ENCODE measurements at places on chromosomes 7 and 10. TPM values are rescaled to one million over a fixed set of nuclear protein-coding genes. Genes with fewer than 3 reads are reported as not detected.

DNA sequence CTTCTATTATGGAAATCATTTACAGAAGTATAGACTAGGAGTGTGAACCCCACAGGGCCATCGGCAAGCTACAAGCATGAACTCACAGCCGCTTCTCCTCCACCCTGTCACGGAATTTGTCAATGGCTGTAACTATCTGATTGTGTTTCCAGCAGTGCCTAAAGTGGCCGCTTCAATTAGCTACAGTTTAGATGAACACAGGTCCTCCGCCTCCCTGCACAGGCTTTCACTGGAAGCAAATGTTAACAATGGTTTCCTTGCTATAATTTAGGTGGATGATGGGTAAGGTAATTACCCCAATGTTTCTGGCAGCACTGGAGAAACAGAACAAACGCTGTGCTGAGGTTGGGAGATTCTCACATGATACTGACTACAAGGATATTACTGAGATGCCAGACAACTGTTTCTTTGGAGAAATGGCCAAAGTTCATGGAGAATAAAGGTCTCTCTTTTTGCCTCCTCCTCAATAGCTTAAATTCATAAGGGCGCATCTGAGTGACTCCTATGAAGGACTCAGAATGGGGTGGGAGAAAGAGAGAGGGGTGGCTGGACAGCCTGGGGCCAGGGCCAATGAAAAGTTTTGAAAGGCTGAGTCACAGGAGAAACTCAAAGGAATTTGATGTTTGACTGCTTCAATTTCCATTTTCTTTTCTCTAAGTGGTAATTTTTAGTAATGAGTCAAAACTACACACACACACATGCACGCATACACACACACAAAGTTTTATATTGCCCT is 78.9 kb downstream of the SVIL start:
- DNase-seq = no peak

- no peak for DNase-seq
Measured at GRCh38 chr7:128057909-128058308, 26.7 kb upstream of the LRRC4 start.

The TNRC18 gene
- 10.2 TPM for total RNA-seq

- no peak for DNase-seq
Measured at GRCh38 chr10:48364659-48365405, 58.4 kb downstream of the MAPK8 start.

The NPFFR1 gene
- not detected for total RNA-seq

DNA sequence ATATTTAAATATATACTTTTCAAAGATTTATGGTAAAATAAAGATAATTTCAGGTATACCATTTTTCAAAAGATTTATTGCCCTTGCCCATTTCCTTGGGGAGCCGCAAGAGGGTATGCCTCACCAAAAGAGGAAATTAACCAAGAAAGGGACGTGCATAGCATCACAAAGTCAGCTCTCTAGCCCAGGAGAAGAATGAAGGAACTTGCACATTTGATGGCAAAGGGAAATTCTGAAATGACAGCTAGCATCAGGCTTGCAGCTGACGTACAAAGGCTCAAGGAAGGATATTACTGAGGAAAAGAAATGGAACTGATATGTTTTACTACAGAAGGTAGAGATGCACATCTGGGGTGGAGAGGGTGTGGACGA is 93.6 kb upstream of the RSU1 start:
- no peak for DNase-seq

DNA sequence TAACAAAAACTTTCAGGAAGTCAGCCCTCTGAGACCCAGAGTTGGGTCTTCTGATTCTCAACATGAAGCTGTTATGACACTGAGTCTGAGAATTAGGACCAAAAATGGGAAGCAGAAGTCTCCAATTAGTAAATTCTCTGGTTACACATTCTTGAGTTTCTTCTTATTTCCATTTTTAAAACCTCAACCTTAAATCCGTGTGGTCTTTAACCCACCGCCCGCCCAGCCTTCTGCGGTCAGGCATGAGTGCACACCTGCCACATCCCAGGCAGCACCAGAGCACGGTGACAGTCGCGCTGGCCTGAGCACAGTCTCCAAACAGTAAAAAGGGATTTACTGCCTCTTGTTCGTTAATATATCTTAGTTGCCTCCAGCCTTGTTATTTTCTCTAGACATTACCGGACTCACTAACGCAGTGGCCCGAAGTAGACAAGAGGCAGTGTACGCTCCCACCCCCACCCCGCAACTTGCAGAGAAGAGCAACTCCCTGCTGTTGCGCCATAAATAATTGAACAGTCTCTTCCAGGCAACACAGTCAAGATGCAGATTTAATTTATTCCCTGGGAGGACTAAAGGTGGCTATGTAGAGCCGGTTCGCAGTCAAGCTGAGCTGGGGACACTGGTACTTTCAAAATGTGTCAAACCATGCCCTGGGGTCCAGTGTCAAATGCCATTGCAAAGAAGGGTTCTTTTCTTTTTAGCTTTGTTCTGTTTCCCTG is 147.0 kb upstream of the CELF2 start:
- no peak for DNase-seq

The RNF133 gene
- total RNA-seq = not detected

DNA sequence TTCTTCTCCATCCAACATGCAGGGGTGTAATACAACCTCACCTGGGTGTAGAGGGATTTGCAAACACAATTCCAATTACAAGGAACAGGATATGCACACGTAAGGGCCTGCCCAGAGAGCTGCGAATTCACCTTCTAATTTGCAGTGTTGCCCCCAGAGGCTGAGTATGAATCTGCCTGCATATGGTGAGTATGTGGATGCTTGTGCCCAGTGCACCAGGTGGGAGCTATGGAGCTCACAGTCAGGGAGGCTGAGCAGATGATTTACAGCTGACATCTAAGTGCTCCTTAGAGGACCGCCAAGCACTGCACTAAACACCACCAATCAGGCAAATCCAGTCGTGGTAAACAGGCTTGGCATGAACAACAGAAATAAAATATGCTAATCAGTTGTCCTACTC is 132.0 kb downstream of the RELN start:
- no peak for DNase-seq

The HOXA6 gene
- 3.4 TPM for total RNA-seq

The AMZ1 gene
- total RNA-seq = not detected

- DNase-seq = no peak
Measured at GRCh38 chr10:98340261-98340939, 72.4 kb upstream of the LOXL4 start.

The GCK gene
- not detected for total RNA-seq

The PAX2 gene
- total RNA-seq = not detected

Measured in Karpas-422 (cell line).